Hematopoietic multipotent progenitor cell treated with erythropoietin and hydrocortisone succinate and interleukin-3 and kit ligand, for 15 days (in vitro differentiated cells): ENCODE measurements at places on chromosomes 5 and 9.

- DNase-seq = no peak
These were observed at the start of gene CERCAM for GRCh38 chr9:128420651-128421481. Gene CERCAM (plus strand): TSS chr9:128420857. CDS start chr9:128420878, 21 bp downstream.

DNA sequence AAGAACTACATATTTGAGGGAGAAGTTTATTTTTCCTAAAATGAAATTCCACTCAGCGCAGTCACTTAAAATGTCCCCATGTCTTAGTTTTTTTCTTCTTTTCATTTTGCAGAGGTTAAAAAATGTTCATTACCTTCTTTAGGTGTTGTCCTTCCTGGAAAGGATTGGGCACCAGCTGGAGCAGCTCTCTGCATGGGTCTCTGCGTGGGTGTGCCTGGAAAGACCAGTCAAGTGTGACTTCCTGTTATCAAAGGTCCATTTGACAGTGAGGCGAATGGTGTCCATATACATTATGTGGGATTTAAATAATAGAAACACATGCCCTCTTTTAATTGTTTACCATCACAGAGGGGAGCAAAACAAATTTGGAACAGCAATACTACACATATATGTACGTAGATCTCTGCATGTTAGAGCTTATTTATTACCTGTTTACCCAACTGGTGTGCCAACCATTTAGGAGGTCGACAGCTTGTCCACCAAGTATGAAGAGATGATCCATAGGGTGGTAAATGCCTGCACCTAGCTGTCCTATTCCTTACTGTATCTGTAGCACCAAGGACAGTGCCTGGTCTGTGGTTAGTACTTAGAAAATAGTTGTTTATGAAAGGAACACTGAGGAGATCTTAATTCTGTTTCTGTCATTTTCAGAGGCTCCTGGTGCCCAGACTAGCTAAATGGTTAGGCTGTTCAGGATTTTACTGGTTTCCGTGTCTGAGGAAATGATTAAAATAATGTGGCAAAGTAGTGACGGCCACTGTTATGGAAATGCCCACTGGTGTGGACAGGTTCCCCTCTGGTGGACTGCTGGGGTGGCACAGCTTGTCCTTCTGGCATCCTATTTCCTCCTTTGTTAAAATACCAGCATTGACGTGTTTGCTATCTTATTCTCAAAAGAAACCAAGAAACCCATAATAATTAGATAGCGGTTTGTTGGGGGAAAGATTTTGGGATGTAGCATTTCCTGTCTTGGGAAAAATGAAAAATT is 200.4 kb downstream of the MAST4 start:
- DNase-seq = no peak

GRCh38 chr9:31272456-31273295 is 1111.8 kb upstream of the ACO1 start:
- DNase-seq = no peak

- DNase-seq = no peak
These were observed 28.0 kb downstream of the AKNA start for GRCh38 chr9:114359801-114360200.

GRCh38 chr9:137497921-137498719 is 39.0 kb upstream of the NSMF start:
- DNase-seq = no peak
